Endothelial cell (in vitro differentiated cells): ENCODE measurements at places on chromosomes 12 and 14. TPM values are rescaled to one million over a fixed set of nuclear protein-coding genes. Genes with fewer than 3 reads are reported as not detected.

- no peak for DNase-seq
These were observed 14.8 kb downstream of the ELK3 start for GRCh38 chr12:96208801-96209549.

- DNase-seq = no peak
These were observed 1.4 kb downstream of the APAF1 start for GRCh38 chr12:98646294-98647090.

Gene NRL
- total RNA-seq = 1.2 TPM

Gene SLC25A47
- not detected for total RNA-seq

Gene MYH6
- total RNA-seq = 1.6 TPM

Gene RTRAF
- 260 TPM for total RNA-seq
